H7 (cell line): ENCODE measurements at places on chromosomes 12 and 14. TPM values are rescaled to one million over a fixed set of nuclear protein-coding genes. Genes with fewer than 3 reads are reported as not detected.

The CLMN gene
- total RNA-seq: 4.5 and 10.5 TPM in 2 replicates

The CRACR2A gene
- total RNA-seq: 1.3 and 2.0 TPM in 2 replicates

DNA sequence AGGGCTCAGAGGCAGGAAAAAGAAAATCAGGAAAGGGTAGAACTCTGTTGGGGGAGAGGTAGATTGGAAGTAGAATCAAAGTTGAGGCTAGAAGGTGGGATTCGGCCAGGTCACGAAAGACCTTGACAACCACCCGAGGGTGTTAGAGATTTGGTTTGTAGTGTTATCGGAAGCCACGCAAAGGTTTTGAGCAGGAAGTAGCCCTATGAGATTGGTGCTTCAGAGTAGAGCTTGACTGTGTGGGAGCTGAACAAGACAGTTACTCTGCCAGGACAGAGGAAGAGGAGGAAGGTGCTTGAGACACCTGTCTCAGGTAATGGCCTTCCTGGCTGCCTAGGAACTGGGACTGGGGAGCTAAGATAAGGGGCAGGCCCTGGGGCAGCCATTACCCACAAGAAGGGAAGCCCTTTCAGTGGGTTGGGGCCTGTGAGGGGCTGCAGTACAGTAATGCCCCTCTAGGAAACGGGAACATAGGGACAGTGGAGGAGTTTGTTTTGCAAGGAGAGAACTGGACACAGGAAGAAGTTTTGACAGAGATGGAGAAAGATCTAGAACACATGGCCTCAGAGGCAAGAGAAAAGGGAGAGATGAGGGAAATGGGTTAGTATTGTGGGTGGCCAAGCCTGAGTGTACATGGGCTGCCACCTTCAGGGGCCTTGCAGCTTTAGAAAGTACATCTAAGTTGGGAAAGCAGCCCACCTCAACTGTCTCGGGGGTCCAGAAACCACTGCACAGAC is 73.5 kb downstream of the RIN3 start:
- no peak for DNase-seq

DNA sequence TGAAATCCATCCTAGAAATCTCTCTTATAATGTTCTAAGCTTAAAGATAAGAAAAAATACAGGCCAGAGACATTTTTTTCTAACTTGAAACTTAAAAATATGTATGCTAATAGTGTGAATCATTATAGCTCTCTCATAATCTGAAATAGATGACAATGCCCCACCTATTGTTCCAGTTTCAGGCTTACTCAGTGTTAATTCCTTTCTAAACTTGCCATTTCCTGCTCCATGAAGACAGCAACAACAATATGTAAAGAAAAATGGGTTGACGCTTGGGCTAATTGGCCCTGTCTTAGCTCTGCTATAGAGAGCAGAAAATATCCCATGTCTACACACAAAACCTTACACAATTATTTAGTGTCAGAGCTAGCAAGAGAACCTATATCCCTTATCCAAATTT is 37.1 kb downstream of the LMO3 start:
- no peak for DNase-seq

The GUCY2C gene
- 1.1 and 2.5 TPM in 2 replicates for total RNA-seq

DNA sequence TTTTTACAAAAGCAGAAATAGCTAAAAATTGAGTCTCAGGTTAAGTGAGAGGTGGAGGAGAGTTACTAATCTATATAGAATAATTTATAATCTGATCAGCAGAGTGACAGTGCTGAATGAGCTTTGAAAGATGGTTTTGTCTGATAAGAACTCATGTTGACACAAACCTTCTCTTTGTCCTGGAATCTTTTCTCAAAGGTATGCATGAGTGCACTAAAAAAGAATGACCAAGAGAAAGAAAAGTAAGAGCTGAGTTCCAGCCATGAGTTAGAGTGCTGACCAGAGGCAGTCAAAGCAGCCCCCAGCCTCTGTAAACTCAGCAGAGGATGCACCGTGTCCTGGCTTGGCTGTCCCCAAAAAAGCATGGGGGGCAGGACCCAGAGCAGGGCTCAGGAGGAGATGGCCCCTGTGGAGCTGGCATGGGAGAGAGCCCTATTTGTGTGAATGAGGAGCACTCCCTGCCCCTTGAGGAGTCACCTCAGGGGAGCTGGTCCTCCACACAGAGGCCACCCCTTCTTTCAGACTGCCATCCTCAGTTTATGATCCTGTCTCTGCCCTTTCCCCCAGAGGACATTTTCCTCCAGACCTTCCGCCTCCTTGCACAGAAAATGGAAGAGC is 129.8 kb downstream of the SEC23A start:
- DNase-seq: no peak

GRCh38 chr12:51847643-51848325 is 734 bp downstream of the FIGNL2 start:
- DNase-seq: peak; percentile 88

DNA sequence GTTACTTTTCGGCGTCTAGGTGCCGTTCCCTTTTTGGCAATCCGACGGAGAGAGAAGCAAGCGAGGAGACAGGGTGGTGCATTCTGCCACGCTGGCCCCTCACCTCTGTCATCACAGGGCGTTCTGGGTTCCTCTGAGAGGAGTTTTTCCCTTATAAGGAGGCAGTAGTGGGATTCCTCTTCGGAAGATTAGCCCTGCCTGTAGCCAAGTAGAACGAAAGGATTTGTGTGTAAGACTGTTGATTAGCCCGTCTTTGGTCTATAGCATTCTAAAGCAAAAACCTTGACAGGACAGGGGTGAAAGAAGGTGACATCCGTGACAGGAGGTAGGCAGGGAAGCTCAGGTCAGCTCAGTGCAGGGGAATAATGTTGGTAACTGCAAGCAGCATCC is 9.1 kb upstream of the NEMF start:
- DNase-seq: peak; percentile 42

DNA sequence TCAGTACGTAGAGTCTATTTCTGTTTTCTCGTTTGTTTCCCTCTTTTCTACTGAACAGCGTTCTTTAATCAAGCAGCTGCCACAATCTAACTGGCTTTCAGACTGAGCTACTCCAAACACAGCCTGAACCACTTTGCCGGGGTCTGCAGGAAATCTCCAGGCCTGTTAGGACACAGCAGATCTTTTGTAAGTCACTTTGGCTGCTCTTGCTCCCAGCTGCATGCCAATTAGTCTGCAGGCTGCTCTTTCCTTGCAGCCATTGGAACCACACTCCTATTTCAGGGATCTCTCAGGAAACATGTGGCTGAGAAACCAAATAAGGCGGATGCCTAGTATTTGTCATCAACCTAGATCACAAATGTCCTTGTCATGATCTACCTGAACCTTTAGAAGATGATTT is 73.6 kb downstream of the TMTC1 start:
- peak; percentile 2 for DNase-seq

The KLHDC1 gene
- total RNA-seq: 0.07 and 0.38 TPM in 2 replicates

The RAB35 gene
- total RNA-seq: 38.4 and 42.8 TPM in 2 replicates

- no peak for DNase-seq
These were observed 2.5 kb downstream of the ARHGAP9 start for GRCh38 chr12:57476993-57477709.

GRCh38 chr12:93360688-93361087 is 17.0 kb upstream of the NUDT4 start:
- DNase-seq: no peak

DNA sequence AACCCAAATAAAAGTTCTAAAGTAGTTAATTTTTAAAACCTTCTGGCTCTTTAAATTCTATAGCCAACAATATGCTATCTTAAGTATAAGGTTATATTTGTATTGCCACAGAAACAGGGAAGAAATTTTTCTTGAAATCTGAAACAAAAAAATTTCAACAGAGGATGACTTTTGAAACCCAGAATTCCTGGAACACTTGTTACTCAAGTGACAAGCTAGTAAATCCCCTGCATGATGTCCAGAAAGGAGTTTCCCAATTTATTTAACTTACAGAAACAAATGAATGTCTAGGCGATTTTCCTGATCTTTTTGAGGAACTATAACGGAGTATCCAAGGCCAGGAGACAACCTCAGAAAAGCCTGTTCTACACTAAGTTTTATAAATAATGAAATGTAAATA is 69.6 kb downstream of the SLC41A2 start:
- DNase-seq: no peak
